Tibial nerve (tissue), 4 donors: ENCODE measurements at places on chromosomes 7 and 10.

GRCh38 chr10:84700668-84701369 lies 372.4 kb downstream of the CCSER2 start:
- H3K27me3 ChIP-seq = no peaks in the 10 kb centered on the region
- no peak overlapping the region for H3K4me3 ChIP-seq
- H3K4me1 ChIP-seq = no peaks in the 10 kb centered on the region
- DNase-seq = no peak

- no peak for DNase-seq
- H3K4me3 ChIP-seq = no peak overlapping the region
- H3K36me3 ChIP-seq = no peaks in the 10 kb centered on the region
Observed at GRCh38 chr10:53754596-53755250, 982.1 kb upstream of the MBL2 start.

DNA sequence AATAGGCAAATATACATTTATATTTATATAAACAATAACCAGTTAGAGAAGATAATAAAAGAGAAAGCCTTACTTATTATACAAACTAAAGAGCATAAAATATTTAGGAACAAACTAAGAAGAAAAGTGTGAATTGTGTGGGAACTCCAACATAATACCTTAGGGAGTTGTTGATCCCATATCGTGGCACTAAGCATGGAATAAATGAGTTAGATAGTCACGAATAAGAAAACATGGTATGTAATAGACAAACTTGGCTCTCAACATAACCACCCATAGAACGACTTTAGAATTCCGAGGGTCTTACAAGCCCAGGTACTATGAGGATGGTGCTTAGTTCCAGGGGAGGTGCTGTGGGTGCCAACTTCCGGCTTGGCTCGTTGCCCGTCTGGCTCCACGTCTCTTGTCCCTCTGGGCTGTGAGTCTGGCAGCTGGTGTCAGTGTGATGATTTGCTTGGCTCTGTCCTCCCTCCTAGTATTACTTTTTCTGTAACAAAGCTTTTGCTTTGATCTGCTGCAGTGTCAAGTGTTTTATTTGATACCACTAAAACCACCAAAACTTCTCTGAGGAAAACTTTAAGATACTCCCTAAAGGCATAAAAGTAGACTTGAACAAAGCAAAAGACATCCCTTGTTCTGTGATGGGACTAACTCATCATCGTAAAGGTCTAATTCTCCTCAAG lies 9.5 kb upstream of the RBM20 start:
- no peak for DNase-seq
- no peaks in the 10 kb centered on the region for H3K27me3 ChIP-seq
- no peaks in the 10 kb centered on the region for H3K36me3 ChIP-seq
- H3K4me3 ChIP-seq = no peak overlapping the region

DNA sequence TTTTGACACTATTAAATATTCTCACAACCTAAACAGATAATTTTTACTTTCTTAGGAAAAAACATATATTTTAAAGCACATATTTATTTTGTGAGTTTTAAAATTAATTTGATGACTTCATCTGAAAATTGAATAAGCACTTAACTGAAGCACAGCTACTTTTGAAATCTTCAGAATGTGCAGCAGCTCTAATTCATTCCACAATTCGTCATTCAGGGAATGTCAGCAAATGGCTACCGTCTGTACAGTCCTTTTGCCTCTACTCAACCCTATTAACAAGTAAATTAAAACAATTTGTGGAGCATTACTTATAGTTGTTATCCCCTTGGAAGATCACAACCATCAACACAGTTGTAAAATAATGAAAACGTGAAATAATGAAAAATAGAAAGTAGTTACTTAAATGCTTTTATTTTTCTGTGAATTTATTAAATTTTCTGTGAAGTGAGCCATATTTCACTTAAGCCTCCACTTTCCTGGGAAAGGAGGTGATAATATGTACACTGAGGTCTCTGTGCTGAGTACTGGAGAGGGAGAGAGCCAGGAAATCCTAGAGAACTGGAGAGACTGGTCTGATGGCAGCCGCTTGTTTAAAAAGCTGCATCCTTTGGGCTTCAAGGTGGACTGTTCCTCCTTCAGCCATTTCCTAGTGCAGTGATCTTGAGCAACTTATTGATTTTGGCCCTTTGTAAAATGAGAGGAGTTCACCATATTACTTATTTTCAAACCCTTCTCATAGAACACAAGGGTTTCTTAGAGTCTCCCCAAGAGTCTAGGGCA lies 70.6 kb downstream of the REEP3 start:
- peaks cover 12% of the 10 kb centered on the region for H3K36me3 ChIP-seq
- no peaks in the 10 kb centered on the region for H3K27me3 ChIP-seq
- no peak overlapping the region for H3K4me3 ChIP-seq
- H3K27ac ChIP-seq = no peak overlapping the region

DNA sequence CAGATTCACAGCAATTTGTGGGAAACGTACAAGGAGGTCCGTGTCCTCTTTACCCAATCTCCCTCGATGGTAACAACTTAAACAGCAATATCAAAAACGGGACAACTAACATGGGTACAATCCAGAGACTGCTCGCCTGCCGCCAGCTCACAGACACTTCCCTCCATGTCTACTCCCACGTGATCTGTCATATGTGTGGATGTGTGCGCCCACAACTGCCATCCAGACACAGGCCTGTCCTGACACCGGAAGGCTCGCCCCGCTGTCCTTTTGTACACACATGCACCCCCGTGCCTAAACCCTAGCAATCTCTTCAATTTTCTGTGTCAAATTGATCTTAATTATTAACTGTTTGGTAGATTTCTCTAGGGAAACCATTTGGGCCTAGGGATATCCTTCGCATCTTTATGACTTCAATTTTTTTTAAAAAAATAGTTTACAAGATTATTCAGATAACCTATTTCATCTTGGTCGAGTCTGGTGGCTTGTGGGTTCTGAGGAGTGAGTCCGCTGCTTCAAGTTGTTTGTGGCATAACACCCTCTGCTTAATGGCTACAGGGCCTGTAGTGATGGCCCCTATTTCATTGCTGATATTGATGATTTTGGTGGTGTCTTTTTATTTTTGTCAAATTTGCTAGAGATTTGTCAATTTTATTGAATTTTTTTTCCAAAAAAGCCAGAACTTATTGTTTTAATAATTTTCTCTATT lies 260.6 kb downstream of the MAD1L1 start:
- no peak overlapping the region for H3K27ac ChIP-seq
- no peaks in the 10 kb centered on the region for H3K36me3 ChIP-seq
- DNase-seq = no peak
- H3K27me3 ChIP-seq = no peaks in the 10 kb centered on the region

GRCh38 chr7:133931053-133931452 lies 196.1 kb upstream of the LRGUK start:
- H3K27me3 ChIP-seq = no peaks in the 10 kb centered on the region
- no peaks in the 10 kb centered on the region for H3K36me3 ChIP-seq
- no peaks in the 10 kb centered on the region for H3K4me1 ChIP-seq
- no peak for DNase-seq
- no peak overlapping the region for H3K27ac ChIP-seq

DNA sequence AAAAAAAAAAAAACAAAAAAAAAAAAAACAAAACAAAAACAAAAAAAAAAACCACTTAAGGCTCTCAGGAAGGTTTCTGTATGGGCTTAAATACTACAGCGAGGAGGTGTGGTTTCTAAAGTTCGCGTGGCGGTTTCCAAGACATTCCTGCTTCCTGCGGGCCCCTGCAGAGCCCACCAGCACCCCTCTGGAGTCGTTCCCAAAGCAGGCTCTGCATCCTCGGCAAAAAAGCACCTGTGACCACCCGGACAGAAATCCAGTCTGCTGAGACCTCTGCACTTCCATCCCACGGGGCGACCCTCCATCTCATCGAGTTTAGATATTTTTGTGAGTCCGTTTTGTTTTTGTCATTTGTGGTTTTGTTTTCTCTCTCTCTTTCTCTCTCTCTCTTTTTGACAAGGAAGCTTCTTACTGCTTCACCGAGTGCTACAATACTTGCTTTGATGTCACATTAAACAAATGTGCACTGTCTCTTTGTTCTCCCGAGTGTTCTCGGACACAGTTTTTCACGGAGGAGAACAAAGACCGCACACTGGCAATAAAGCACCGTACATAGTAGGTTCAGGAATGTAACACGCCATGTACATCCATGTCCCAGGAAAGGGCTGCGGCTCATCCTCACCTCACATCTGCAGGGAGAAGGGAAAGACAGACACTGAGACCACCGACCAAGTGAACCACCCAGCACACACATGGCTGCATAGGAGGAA lies 21.5 kb downstream of the PDGFA start:
- DNase-seq = no peak
- H3K4me3 ChIP-seq = no peak overlapping the region
- H3K27me3 ChIP-seq = no peaks in the 10 kb centered on the region
- no peak overlapping the region for H3K27ac ChIP-seq
- H3K36me3 ChIP-seq = peaks cover 64% of the 10 kb centered on the region
- H3K4me1 ChIP-seq = peaks cover 3% of the 10 kb centered on the region

DNA sequence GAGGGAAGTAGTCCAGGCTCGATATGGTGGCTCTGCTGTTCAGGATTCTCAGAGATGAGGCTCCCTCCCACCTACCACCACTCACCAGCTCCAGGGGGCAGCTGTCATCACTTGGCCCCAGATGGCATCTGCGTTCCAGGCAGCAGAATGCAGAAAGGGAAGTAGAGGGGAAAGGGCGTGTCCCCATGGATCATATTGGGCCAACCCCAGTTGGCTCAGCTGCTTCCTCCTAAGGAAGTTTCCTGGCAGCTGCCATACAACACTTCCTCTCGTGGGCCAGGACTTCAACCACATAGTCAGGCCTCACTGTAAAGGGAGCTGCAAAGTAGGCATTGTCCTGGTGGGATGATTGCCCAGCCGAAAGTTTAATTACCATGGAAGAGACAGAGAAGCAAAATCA lies 1.6 kb upstream of the TEX36 start:
- H3K27ac ChIP-seq = no peak overlapping the region
- no peak overlapping the region for H3K4me3 ChIP-seq
- H3K36me3 ChIP-seq = no peaks in the 10 kb centered on the region
- H3K4me1 ChIP-seq = no peaks in the 10 kb centered on the region
- DNase-seq = no peak

GRCh38 chr10:13139150-13139549 lies 22.2 kb upstream of the MCM10 start:
- H3K4me3 ChIP-seq = no peak overlapping the region
- H3K27me3 ChIP-seq = no peaks in the 10 kb centered on the region
- no peak for DNase-seq
- H3K36me3 ChIP-seq = peaks cover 92% of the 10 kb centered on the region

DNA sequence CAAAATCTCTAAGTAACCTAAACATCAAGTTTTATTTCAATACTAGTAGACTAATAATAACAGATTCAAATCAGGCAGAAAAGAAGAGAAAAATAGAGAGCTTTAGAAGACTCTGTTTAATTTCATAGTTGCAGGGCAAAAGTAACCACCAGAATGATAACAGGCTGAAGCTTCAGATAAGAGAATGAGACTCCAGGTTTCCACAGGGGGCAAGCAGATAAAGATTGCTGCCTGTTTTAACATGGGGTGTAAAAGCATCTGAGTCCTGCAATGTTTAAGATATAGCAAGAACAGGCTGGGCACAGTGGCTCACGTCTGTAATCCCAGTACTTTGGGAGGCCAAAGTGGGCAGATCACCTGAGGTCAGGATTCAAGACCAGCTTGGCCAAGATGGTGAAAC lies 11.0 kb downstream of the CROT start:
- no peak for DNase-seq
- H3K36me3 ChIP-seq = peaks cover 72% of the 10 kb centered on the region

- H3K27ac ChIP-seq = no peak overlapping the region
- no peaks in the 10 kb centered on the region for H3K4me1 ChIP-seq
- no peaks in the 10 kb centered on the region for H3K36me3 ChIP-seq
- H3K4me3 ChIP-seq = no peak overlapping the region
- H3K27me3 ChIP-seq = no peaks in the 10 kb centered on the region
Observed at GRCh38 chr10:113214331-113214730, 264.3 kb downstream of the TCF7L2 start.

DNA sequence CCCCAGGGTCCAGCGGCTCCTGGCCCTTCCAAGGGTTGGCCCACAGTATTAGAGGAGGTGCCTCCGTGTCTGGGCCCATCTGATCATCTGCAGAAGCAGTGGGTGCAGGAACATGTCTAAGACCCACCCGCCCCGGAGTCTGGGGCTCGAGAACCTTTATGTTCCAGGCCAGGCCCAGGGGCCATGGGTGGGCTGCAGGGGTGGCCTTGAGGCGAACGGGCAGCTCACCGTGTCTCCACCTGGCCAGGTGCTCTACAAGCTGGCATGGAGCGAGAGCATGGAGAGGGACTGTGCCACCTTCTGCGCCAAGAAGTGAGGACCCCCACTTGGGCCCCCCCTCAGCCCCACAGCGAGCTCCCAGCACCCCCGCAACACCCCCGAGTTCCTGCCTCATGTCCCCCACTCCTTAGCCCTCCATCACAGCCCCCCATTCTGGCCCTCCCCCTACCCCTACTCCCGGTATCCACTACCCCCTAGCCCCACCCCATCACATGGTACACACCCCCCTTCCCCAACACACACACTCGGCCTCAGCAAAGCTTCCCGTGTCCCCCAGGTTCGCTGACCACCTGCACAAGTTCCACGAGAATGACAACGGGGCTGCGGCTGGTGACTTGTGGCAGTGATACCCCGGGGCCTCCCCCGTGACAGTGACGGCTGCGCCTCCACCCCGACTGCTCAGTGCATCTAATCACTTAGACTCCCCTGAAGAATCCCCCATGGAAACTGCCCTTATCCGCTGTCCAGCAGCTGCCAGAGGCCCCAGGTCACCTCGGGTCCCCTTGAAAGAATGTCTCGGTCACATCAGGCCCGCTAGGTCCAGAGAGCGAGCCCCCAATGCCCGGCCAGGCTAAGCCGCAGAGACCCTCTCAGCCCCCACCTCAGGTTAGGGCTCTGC lies 4.0 kb upstream of the SH2B2 start:
- H3K27ac ChIP-seq = no peak overlapping the region
- H3K4me3 ChIP-seq = no peak overlapping the region
- DNase-seq = no peak
- peaks cover 20% of the 10 kb centered on the region for H3K4me1 ChIP-seq
- H3K36me3 ChIP-seq = no peaks in the 10 kb centered on the region
- H3K27me3 ChIP-seq = no peaks in the 10 kb centered on the region

DNA sequence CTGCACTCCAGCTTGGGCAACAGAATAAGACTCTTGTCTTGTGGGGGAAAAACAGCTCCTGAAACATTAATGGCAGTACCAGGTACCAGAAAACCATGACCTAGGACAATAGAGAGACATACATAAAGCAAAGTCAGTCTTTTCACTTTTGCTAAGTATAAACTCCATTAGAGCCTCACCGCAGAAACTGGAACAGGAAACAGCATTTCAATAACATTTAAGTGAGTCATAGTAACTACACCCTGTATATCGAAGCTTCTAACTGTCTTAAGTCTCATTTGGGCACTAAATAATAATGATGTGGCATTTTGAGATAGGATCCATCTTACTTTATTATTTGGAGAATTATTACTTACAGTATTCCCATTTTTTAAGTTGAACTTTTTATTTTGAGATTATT lies 517.8 kb upstream of the CELF2 start:
- DNase-seq = no peak
- no peak overlapping the region for H3K27ac ChIP-seq
- H3K36me3 ChIP-seq = no peaks in the 10 kb centered on the region
- no peak overlapping the region for H3K4me3 ChIP-seq
- H3K4me1 ChIP-seq = no peaks in the 10 kb centered on the region
